NCI-H1436 treated with DMSO at 0.1 percent for 48 hours (cell line): ENCODE measurements at places on chromosomes 12 and 14.

GRCh38 chr14:101113108-101113612 lies 209.6 kb upstream of the RTL1 start:
- no peak for DNase-seq

- DNase-seq: no peak
These were observed 8.7 kb upstream of the RNASE4 start for GRCh38 chr14:20675669-20676068.

DNA sequence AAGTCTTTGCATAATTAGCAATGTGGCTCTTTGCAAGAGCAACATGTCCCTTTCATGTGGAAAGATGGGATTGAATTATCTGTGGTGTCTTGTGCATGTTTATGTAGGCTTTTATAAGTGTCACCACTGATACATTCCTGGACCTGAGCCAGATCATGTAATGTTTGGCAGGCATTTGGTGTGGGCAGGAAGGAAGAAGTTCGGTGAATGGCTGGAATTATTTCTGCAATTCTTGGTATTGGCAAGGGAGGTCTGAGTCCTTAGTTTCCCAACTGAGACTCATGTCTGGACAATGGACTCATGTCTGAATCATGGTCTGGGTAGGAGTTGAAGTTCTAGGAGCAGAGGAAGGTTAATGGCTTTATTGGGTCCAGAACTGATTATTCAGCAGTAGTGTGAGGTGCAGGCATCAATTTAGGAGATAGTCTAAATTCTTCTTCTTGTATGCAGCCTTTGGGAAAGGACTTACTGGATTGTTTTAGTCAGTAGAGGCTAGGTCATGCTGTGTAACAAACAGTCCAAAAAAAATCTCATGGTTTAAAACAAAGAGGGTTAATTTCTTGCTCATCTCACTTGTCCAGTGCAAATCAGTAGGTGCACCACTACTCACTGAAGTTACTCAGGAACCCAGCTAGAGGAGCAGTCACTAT lies 186.5 kb upstream of the LHX5 start:
- DNase-seq: no peak

DNA sequence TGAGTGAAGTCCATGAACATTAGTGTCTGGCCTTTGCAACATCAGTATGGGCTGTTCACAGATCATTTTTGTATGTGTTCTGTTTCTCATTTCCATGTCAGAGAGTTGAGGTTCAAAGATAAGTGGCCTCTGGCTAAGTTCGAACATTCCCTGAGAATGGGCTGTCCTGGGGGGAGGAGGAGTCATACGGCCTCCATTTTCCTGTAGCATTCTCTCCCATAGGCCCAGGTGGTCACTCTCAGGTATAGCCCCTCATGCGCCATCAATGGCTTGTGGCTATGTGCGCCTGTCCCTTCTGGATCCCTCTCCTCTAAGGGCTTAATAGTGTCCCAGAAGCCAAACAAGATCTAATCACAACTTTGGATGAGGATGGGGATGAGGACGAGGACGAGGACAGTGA lies 165.0 kb downstream of the PAX9 start:
- DNase-seq: no peak

- DNase-seq: no peak
These were observed 4.5 kb upstream of the PRR4 start for GRCh38 chr12:10853776-10854175.

- DNase-seq: no peak
These were observed 10.1 kb upstream of the TMCC3 start for GRCh38 chr12:94660436-94660835.

GRCh38 chr14:90511795-90512328 lies 115.0 kb downstream of the CALM1 start:
- no peak for DNase-seq

GRCh38 chr12:68998041-68998440 lies 65.1 kb upstream of the CPM start:
- DNase-seq: no peak

GRCh38 chr14:37594971-37595808 lies at the start of the genes FOXA1 and TTC6:
Gene FOXA1 (minus strand): TSS chr14:37595249. CDS start chr14:37594972, 277 bp downstream.
Gene TTC6 (plus strand): TSS chr14:37595629. CDS start chr14:37622065, 26,436 bp downstream.
- DNase-seq: peak; percentile 48

- no peak for DNase-seq
These were observed 1.1 kb upstream of the RNASE4 start for GRCh38 chr14:20683125-20683890.
